ENCODE measurements at places on chromosomes 3 and 15. TPM values are rescaled to one million over a fixed set of nuclear protein-coding genes. Genes with fewer than 3 reads are reported as not detected.

GRCh38 chr3:37645517-37646380 lies 215.9 kb upstream of the CTDSPL start:
- DNase-seq: no peak

GRCh38 chr15:50164458-50164857 lies 17.5 kb upstream of the SLC27A2 start:
- DNase-seq: no peak

- no peak for DNase-seq
These were observed 96.3 kb upstream of the HERC1 start for GRCh38 chr15:63930034-63930433.

- no peak for DNase-seq
These were observed 767.3 kb downstream of the GBE1 start for GRCh38 chr3:80994085-80994665.

DNA sequence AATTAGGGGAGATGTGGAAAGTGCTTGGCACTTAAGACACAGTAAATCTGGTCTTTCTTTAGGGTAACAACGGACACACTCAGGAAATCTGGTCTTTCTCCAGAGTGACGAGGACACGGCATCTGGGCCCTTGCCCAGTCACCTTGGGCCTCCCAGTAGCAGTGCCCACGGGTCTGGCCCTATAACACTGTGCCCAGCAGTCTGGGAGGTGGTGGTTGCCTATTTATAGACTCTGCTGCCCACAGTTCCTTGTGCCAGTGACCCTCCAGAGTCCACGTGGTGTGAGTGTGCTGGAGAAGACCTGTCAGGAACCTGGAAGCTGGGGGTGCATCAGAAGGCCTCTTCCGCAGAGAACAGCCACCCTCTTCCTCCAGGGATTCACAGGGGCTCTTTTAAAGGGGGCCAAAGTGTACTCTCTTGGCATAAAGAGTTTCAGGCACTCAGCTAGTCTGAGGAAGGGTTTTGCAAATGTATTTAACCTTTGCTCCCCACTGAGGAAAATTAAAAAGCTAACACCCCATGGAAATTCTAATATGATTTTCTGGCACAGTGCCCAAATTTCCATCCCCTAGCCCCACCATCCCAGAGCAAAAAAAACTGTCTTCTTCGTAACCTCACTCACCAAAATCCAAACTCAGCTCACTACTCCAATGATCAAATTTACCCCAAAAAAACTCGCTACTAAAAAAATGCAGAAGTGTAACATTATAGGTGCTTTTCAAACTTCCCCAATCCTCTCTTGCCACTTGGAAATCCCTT lies 15.4 kb downstream of the WNT5A start:
- DNase-seq: no peak

DNA sequence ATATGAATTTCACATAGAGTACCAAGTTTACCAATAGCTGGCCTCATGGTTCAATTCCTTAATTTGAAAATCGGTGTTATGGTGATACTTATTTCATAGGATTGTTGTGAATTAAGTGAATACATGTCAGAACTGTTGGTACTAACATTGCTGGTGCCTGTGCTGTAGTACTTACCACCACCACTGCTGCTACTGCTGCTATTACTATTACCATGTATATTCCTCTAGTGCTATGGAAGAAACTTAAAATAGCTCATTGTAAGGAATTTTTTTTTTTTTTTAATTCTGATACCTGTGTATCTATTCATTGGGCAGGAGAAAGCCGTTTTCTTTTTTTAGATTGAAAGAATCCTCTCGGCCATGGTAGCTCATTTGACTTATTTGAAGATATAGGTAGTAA lies 3.6 kb downstream of the FYTTD1 start:
- DNase-seq: no peak

- no peak for DNase-seq
These were observed 603.2 kb upstream of the KCNMB2 start for GRCh38 chr3:177932750-177933660.

DNA sequence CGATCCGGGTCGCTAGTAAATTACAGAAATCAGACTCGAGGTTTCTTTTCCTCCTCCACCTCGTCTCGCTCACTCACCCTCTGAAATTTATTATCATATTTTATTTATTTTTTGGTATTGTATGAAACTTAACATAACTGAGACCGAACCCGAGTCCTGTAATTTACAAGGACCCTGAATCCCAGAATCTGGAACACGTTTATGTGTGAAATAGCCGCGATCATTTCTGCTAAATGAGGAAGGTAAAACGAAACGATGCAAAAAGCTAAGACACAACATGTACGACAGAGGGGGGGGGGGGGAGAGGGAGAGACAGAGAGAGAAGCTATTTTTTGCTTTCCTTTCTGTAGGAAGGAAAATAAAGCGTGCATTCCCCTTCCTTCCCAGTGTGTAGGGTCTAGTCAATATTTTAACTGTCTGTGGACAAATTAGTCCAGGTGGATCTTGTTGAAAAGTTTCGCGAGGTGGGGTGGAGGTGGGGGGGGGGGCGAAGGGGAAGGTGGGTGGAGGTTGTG lies 1.6 kb downstream of the BBX start:
- no peak for DNase-seq

DNA sequence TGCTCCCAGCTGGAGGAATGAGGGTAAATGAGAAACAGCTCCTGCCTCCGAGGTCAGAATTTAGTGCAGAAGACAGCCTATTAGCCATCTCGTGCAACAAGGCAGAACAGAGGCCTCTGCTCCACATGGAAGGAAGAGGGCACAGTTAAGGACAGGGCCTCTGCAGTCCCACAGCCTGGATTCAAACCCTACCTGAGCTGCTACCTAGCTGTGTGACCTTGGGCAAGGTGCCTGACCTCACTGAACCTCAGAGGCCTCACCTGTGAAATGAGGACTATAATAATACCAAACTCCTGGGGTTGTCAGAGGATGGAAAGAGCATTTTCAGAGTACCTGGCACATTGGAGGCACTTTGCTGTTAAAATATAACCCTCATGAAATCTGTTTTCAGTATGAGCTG lies 285.7 kb upstream of the CTNNB1 start:
- no peak for DNase-seq

- no peak for DNase-seq
These were observed 82.8 kb downstream of the EBLN2 start for GRCh38 chr3:73144276-73144675.

GRCh38 chr3:69143612-69144011 lies 21.2 kb upstream of the LMOD3 start:
- DNase-seq: no peak

DNA sequence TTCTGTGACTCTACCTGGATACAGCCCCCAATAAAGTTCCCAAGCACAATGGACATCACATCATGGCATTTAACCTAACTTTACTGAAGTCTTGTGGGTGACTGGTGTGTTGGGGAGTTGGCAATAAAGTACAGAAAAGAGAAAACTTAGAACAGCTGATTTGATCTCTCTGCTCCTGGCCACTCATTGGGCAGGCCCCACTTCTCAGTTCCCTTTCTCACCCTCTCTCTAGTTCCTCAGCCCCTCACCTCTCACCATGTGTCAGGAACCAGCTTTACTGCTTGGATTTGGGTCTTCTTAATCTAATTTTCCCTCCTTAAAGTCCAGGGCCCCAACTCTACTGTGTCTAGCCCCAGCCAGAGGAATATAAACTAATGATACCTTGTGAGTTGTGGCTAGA lies 713 bp upstream of the MUC13 start:
- DNase-seq: no peak

GRCh38 chr3:8756671-8757070 lies 12.7 kb downstream of the OXTR start:
- DNase-seq: no peak

DNA sequence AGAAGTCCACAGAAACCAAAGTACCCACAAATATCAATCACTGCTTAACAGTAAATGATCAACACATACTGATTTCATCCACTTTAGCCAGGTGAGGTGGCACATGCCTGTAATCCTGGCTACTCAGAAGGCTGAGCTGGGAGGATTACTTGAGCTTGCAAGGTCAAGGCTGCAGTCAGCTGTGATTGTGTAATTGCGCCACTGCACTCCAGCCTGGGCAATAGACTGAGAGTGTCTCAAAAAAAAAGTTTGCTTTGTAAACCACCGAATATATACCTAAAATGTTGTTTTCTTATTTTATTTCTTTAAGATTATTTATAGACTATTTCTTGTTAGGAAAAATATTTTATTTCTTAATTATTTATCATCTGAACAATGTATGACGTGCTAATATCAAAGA lies 8.7 kb upstream of the ATP13A4 start:
- DNase-seq: no peak

GRCh38 chr3:156631323-156631722 lies 43.1 kb upstream of the TIPARP start:
- DNase-seq: no peak

DNA sequence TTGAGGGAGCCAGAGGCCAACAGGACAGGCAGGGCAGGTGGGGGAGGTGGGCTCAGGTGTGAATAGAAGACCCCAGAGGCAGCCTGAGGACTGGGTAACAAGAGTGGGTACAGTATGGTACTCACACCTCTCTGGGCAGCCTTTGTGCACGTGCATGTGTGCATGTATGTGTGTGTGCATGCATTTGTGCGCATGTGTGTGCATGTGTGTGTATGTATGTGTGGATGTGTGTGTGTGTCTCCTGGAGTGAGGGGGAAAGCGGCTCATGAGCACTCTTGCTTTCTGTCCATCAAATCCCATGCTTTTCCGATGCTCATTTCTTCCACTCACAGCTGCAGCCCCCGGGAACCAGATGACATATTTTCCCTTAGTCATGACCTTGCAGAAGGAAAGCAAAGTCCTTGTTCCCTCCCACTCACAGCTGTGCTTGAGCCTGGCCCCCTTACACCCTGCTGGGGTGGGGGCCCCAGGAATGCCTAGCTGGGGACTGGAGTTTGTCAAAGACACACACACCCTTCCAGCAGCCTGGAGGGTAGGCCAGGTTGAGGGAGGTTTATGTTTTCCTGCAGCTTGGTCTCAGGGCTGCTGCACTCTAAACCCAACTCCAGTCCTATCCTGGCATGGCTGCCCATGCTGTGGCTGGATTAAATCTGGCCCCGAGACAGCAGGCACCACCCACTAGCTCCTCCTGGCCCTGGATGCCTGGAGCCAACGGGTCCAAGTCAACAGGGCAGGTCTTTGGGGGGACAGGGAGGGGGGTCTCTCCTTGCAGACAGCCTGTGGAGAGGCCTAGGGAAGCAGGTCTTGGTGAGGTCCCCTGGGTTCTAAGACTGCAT lies 22.5 kb downstream of the CCDC33 start:
- DNase-seq: no peak

DNA sequence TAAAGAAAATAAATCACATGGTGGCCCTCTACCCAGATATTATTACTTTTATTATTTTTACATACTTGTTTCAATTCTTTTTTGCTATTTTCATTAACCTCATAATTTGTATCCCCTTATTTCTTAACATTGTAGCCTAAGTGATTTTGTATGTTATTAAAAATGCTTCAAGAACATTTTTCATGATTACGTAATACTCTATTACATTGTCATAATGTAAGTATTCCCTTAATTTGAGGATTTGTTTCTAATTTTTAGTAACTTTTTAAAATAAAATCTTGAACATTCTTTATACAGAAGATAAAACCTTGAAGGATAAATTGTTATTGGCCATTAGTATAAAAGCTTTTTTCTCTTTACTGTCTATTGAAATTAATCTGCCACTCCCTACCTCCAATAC lies 89.0 kb downstream of the DCUN1D1 start:
- DNase-seq: no peak

DNA sequence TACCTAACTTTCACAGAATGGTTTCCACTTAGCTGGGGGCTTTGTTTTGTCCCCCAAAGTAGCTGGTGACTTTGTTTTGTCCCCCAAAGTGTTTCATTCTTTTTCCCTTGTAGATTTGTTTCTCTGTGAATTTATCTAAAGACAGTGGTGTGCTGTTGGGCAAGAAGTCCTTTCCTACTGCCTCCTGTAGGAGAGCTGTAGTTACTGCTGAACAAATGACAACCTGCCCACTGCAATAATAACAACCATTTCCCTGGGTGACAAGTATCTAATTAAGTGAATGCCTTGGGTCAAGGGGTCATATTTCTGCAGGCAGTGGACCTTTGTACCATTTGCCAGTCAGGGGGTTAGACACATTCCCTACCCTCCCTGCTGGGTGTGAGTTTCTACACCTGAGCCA lies 125.4 kb upstream of the BFSP2 start:
- no peak for DNase-seq

DNA sequence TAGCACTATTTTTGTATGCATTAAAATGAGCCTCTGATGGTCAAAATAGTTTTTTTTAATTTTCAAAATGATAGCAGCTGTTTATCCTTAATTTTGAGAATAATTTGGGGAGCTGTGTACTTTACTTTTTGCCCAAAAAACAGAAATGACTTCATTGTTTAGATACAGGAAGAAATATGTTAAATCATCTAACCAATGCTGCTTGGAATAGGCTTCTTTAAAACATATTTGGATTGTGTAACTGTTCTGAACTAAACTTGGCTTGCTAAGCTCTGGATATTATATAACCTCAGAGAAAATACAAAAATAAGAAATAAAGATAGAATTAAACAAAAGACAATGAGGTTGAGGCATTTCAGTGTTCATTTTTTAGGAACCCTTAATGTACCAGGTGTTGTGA lies 119.3 kb downstream of the SERPINI1 start:
- no peak for DNase-seq

GRCh38 chr3:174132006-174132405 lies 727.1 kb upstream of the NAALADL2 start:
- DNase-seq: no peak

- no peak for DNase-seq
These were observed 37.3 kb upstream of the FXR1 start for GRCh38 chr3:180875124-180875698.

GRCh38 chr3:176661432-176661964 lies 535.8 kb downstream of the TBL1XR1 start:
- DNase-seq: no peak

- no peak for DNase-seq
These were observed 245.4 kb downstream of the GBE1 start for GRCh38 chr3:81516042-81516441.

Gene CYP8B1
- not detected for total RNA-seq

Gene STXBP5L
- total RNA-seq: 3.6 TPM

Gene TLR9
- 0.22 TPM for total RNA-seq

Gene SLC28A1
- 0.31 TPM for total RNA-seq

Gene COLQ
- 2.4 TPM for total RNA-seq

Gene SNX4
- total RNA-seq: 36.5 TPM

Gene ZNF662
- not detected for total RNA-seq

Gene CCR8
- 1.2 TPM for total RNA-seq

Gene SPINK8
- total RNA-seq: not detected

Gene VIPR1
- total RNA-seq: 5.6 TPM

Gene PLS1
- 14.6 TPM for total RNA-seq

Gene TMEM40
- 51.3 TPM for total RNA-seq

Gene NDN
- 72.7 TPM for total RNA-seq

Gene ACP3
- 3.5 TPM for total RNA-seq

Gene FAM107A
- 4.5 TPM for total RNA-seq

Gene FOXL2
- total RNA-seq: 0.75 TPM
